Body of pancreas (tissue), 4 donors: ENCODE measurements at places on chromosomes 12 and 14. TPM values are rescaled to one million over a fixed set of nuclear protein-coding genes. Genes with fewer than 3 reads are reported as not detected.

DNA sequence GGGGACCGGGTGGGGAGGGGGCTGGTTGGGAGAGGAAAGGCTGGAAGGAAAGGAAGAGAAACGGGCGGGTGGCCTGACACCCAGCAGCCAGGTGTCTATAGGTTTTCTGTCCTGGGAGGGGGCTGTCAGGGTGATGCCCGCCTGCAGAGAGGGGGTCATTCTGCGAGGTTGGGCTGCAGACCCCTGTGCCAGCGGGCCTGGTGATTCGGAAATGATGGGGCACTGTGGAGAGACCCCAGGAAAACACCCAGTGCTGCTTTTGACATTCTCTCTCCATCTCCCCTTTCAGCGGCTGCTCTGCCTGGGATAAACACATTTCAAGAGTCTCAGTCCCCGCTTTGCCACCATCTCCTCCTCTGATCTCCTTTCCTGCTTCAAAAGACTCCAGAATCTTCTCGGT is 168.5 kb upstream of the RTL1 start:
- H3K27ac ChIP-seq, result no peak overlapping the region
- H3K27me3 ChIP-seq, result no peaks in the 10 kb centered on the region
- H3K36me3 ChIP-seq, result peaks cover 1% of the 10 kb centered on the region

GRCh38 chr12:7966563-7966962 is 30.6 kb upstream of the SLC2A3 start:
- no peak for DNase-seq
- H3K27ac ChIP-seq, result no peak overlapping the region
- H3K36me3 ChIP-seq, result no peaks in the 10 kb centered on the region
- H3K27me3 ChIP-seq, result no peaks in the 10 kb centered on the region

DNA sequence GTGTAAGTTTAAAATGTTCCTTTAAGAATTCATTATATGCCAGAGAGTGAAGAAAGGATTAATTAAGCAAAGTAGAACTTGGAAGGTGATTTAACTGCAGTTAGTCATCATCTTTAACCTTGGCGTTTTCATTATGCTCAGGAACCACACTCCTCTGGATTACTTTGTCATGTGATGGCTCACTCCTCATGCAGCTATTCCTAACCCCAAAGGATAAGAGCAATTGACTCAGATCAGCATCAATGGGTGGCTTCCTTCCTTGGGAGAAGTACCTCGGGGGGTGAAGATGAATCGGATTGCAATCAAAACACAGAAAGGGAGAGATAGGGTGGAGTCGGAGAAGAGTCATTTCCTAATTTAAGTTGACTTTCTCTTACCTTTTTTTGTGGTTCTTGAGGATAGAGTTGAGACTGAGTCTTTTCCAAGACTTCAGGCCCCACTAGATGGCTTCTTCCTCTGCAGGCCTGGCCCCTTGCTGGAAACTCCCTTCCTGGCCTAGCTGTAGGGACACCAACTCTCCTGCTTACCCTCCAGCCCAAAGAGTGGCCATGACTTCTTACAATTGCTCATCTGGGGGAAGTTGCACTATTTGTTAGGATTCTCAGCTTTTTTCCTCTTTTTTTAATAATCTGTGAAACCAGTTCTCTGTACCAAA is 238.6 kb upstream of the DDHD1 start:
- no peak overlapping the region for H3K4me3 ChIP-seq
- H3K36me3 ChIP-seq, result no peaks in the 10 kb centered on the region
- no peak for DNase-seq
- H3K27ac ChIP-seq, result no peak overlapping the region
- H3K4me1 ChIP-seq, result no peaks in the 10 kb centered on the region

DNA sequence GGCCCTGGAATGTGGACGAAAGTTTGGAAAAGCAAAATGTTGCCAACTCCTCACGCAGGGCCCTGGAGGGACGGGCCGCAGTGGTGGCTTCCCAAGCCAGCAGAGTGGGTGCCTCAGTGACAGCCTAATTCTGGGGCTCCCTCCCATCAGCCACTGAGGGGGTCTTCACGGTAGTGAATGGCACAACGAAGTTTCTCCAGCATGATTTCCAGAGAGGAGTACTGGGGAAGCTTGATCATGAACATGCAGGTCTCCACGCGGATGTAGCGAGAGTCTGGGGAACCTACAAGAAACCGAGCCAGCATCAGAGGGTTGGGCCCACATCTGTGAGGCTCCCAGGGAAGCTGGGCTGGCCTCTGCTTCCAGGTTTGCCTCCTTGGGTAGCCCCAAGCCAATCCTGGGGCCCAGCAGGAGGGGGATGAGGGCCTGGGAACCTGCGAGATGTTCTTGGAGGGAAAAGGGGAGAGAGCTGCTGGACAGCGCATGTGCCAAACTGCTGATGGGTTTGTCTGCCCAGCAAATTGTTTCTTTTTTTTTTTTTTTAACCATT is 37.0 kb downstream of the TRAFD1 start:
- H3K4me1 ChIP-seq, result no peaks in the 10 kb centered on the region
- DNase-seq, result no peak
- H3K4me3 ChIP-seq, result no peak overlapping the region
- no peaks in the 10 kb centered on the region for H3K27me3 ChIP-seq
- H3K36me3 ChIP-seq, result no peaks in the 10 kb centered on the region

Gene NGB
- 0.33 TPM for total RNA-seq

Gene APOF
- total RNA-seq, result not detected

Gene PIWIL1
- total RNA-seq, result not detected

Gene TMPRSS12
- not detected for total RNA-seq

Gene RCOR1
- 6.3 TPM for total RNA-seq

DNA sequence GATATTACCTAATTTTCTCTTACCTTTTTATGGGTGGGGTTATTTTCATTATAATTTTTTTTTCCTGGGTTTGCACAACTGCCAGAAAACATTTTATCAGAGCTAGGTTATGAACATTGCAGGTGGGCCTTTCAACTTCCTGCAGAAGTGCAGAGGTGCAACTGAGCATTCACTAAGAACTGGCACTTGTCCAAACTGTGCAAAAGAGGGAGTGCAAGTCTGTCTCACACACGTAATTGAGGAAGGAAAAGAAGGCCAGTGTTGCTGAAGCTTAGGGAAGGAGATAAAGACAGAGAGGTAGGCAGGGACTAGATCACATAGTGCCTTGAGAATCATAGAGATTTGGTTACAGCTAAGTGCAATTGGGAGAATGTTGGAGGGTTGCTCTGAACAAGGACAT is 14.1 kb upstream of the AMN1 start:
- H3K27me3 ChIP-seq, result no peaks in the 10 kb centered on the region
- no peak overlapping the region for H3K4me3 ChIP-seq

DNA sequence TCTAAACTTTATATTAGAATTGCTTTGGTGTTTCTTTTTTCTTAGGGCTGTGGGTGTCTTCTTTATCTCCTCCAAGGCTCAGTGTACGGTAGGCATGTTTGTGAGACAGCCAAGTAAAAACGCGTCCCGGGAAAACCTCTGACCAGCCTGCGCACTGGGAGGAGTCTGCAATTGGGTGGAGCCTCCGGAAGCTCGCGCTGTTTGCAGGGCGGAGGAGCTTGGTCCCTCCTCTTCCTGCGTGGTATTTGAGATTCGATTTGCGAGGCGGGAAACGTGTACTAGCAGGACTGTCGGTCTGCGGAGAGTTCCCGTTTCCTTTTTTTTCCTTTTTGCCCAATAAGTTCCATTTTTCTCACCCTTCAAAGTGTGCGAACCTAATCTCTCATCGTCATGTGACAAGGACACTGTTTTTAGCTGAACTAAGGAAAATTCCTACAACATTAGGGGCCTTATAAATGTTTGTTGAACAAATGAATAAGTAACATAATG is 182.1 kb upstream of the OTX2 start:
- H3K4me3 ChIP-seq, result no peak overlapping the region
- H3K27ac ChIP-seq, result no peak overlapping the region
- H3K27me3 ChIP-seq, result no peaks in the 10 kb centered on the region

Gene GDF3
- total RNA-seq, result not detected

DNA sequence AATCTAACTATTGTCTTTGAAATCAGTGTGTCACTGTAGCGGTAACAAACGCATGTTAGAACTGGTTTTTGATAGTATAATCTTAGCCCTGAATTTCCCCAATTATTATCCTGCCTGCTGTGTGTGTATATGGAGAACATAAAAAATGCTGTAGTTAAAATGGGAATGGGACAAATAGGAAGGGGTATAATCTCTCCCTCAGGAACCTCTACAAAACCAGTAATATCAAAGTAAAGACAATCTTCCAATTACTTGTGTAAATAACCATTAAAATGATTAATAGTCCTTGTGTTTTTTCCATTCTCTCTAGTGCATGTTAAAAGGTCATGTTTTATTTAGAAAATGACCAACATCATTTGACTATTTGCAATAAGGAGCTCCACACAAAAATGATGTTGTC is 200.1 kb upstream of the TMTC1 start:
- H3K27me3 ChIP-seq, result no peaks in the 10 kb centered on the region
- H3K36me3 ChIP-seq, result no peaks in the 10 kb centered on the region
- no peaks in the 10 kb centered on the region for H3K4me1 ChIP-seq
- H3K27ac ChIP-seq, result no peak overlapping the region
- no peak overlapping the region for H3K4me3 ChIP-seq

- no peaks in the 10 kb centered on the region for H3K27me3 ChIP-seq
- no peak for DNase-seq
These were observed 63.4 kb upstream of the PLEKHG3 start for GRCh38 chr14:64640839-64641238.

Gene CLEC2A
- total RNA-seq, result not detected

- no peak overlapping the region for H3K4me3 ChIP-seq
- H3K27ac ChIP-seq, result no peak overlapping the region
- H3K36me3 ChIP-seq, result no peaks in the 10 kb centered on the region
- no peaks in the 10 kb centered on the region for H3K4me1 ChIP-seq
These were observed 2.0 kb downstream of the GARIN6 start for GRCh38 chr12:99649551-99649950.

GRCh38 chr12:113921430-113921829 is 44.7 kb downstream of the RBM19 start:
- no peaks in the 10 kb centered on the region for H3K36me3 ChIP-seq
- H3K27me3 ChIP-seq, result no peaks in the 10 kb centered on the region
- no peak overlapping the region for H3K4me3 ChIP-seq
- H3K4me1 ChIP-seq, result no peaks in the 10 kb centered on the region
- H3K27ac ChIP-seq, result no peak overlapping the region

- H3K4me3 ChIP-seq, result no peak overlapping the region
- no peaks in the 10 kb centered on the region for H3K36me3 ChIP-seq
- DNase-seq, result no peak
- H3K27me3 ChIP-seq, result no peaks in the 10 kb centered on the region
These were observed 203.8 kb downstream of the CRADD start for GRCh38 chr12:93880853-93881522.

DNA sequence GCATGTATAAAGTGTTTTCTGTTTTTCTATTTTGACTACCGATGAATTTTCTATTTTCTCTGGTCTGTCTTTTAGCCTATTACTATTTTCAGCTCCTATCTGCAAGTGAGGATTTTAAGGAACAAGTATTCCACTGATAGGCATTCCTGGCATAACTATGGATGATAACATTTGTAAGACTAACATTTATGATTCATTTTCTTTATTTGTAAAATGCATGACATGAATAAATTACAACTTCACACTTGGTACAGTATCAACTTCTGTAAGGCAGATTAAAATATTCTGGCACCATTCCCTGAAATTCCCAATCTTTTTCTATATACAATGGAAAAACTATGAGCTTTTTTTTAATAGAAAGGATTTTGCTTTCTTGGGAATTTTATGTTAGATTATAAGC is 121.0 kb upstream of the GARIN2 start:
- no peak overlapping the region for H3K27ac ChIP-seq
- no peaks in the 10 kb centered on the region for H3K4me1 ChIP-seq
- no peak for DNase-seq
- H3K36me3 ChIP-seq, result no peaks in the 10 kb centered on the region
- H3K27me3 ChIP-seq, result no peaks in the 10 kb centered on the region

GRCh38 chr12:122732611-122733010 is 2.0 kb upstream of the HCAR1 start:
- DNase-seq, result no peak
- H3K4me3 ChIP-seq, result no peak overlapping the region
- H3K27me3 ChIP-seq, result no peaks in the 10 kb centered on the region
- no peaks in the 10 kb centered on the region for H3K4me1 ChIP-seq

Gene CCDC63
- not detected for total RNA-seq

DNA sequence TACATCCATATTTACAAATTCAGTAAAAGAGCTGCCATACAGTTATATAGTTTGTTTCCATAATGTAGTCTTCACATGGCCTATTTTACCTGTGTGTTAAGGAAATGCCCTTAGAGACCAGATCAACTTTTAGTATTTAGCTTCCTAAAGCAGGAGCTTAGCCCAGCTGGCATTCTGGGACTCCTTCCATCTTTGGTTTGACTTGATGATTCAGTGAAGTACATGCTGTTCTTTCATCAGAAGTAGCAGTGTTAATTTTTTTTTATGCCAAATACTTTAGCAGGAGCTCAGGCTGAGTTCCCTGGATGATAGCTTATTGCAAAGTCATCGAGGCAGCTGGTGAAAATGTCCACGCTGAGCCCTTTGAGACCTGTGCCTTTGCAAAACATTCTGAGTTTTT is 101.0 kb downstream of the FOXG1 start:
- no peak overlapping the region for H3K27ac ChIP-seq
- no peaks in the 10 kb centered on the region for H3K36me3 ChIP-seq
- DNase-seq, result no peak
- H3K4me1 ChIP-seq, result no peaks in the 10 kb centered on the region
- H3K27me3 ChIP-seq, result no peaks in the 10 kb centered on the region

- no peaks in the 10 kb centered on the region for H3K4me1 ChIP-seq
- no peak overlapping the region for H3K4me3 ChIP-seq
- no peaks in the 10 kb centered on the region for H3K27me3 ChIP-seq
- no peak overlapping the region for H3K27ac ChIP-seq
- no peaks in the 10 kb centered on the region for H3K36me3 ChIP-seq
- DNase-seq, result no peak
These were observed 1044.9 kb upstream of the FLRT2 start for GRCh38 chr14:84485036-84485435.

GRCh38 chr12:124660851-124661250 is 93.4 kb upstream of the NCOR2 start:
- no peak for DNase-seq
- H3K4me1 ChIP-seq, result peaks cover 9% of the 10 kb centered on the region
- H3K27ac ChIP-seq, result no peak overlapping the region
- no peak overlapping the region for H3K4me3 ChIP-seq
- no peaks in the 10 kb centered on the region for H3K27me3 ChIP-seq
- H3K36me3 ChIP-seq, result no peaks in the 10 kb centered on the region

DNA sequence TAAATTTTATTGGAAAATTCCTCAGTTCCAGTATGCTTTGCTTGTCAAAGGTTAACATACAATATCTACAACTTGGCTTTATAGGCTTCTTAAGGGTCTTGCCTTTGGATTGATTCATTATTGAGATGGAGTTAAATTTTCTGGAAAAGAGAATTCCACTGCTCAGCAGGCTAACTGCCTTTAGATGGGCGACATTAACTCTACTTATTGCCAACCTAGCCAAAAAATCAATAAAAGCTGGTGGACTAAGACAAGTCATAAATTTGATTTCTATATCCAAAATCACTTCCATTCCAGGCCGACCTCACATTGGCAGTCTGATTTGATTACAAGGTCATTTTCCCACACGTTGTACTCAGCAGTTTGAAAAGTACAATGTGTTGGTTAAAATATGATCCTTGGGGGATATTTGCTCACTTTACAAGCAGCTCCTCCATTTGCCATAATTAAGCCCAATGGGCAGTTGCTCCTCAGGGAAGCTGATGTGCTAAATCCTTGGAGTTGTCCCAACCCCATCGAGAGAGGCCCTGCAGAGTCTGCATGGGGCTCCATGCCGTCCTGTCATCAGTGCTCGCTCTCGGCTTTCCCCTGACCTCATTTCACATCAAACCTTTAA is 36.1 kb upstream of the CRY1 start:
- no peaks in the 10 kb centered on the region for H3K36me3 ChIP-seq
- H3K27ac ChIP-seq, result no peak overlapping the region
- no peaks in the 10 kb centered on the region for H3K27me3 ChIP-seq
- no peaks in the 10 kb centered on the region for H3K4me1 ChIP-seq
- no peak overlapping the region for H3K4me3 ChIP-seq

Gene TDRD9
- total RNA-seq, result 4.7 TPM

GRCh38 chr14:77988096-77988870 is 181.9 kb upstream of the NRXN3 start:
- no peaks in the 10 kb centered on the region for H3K27me3 ChIP-seq
- DNase-seq, result no peak
- no peaks in the 10 kb centered on the region for H3K36me3 ChIP-seq
- no peak overlapping the region for H3K27ac ChIP-seq
- H3K4me3 ChIP-seq, result no peak overlapping the region
